SW480 (cell line): ENCODE measurements at places on chromosomes 13 and 19.
A peak's percentile ranks its signal among the peaks of the same experiment; 100 is the strongest.

DNA sequence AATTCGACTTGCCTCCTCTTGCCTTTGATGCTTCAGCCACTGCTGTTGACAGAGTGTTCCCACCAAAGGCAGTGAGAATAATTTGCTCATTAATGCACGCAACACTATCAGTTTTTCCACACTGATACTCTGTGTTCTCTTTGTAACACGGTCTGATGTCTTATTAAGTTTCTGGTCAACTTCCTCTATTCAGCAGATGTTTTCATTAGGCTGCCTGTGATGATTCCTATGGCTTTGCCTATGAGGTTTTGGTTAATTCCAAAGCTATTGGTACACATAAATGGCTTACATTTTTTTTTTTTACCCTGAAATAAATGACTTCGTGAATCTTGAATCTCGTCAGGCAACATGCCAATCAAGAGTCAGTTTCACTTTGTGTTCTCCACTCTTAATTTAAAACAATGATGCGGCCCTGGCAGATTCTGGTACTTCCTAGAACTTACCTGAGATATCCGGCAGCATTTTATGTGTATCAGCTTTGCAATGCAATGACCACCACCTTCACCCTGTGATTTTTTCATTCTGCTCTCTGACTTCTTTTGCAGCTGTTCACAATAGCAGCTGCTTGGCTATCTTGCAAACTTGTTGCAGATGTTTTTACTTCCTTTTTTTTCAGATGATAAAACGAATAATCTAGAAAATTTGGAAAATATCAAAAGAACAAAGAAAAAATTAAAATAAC is 27.5 kb upstream of the KL start:
- DNase-seq: no peak

DNA sequence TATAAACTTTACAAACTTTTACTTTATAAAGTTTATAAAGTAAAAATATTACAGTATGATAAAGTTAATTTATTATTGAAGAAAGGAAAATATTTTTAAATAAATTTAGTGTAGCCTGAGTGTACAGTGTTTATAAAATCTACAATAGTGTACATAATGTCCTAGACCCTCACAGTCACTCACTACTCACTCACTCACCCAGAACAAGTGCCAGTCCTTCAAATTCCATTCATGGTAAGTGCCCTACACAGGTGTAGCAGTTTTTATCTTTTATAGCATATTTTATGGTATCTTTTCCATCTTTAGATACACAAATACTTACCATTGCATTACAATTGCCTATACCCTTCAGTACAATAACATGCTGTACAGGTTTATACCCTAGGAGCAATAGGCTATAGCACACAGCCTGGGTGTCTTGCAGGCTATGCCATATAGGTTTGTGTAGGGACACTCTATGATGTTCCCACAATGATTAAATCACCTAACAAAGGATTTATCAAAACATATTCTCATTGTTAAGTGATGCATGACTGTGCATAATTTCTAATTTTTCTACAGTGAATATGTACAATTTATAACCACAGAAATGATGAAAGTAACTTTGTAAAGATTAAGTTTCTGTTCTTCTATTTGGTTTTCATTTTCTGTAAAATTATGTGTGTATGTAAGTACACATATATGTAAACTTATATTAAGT is 98.0 kb downstream of the SPRY2 start:
- no peak for DNase-seq

DNA sequence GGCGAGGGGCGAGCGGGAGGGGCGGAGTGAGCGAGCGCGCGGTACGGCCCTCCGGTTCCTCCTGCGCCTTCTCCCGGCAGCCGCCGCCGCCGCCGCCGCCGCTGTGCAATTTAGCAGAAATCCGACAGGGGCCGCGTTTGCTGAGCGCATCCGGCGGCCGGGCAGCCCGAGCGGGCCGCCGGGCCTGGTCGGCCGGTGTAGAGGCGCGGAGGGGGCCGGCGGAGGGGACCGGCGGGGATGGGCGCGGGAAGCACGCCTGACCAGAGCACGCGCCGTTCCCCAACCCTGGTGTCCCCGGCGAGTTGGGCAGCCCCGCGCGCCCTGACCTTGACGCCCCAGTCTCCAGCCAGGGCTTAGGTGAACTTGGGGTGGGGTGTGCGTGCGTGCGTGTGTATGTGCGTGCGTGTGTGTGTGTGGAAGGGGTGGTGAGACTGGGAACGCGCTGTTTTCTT is 144.5 kb upstream of the ZNF536 start:
- DNase-seq: peak; percentile 53

GRCh38 chr19:27972291-27973040 is 1240.5 kb downstream of the UQCRFS1 start:
- DNase-seq: peak; percentile 74

GRCh38 chr19:35318679-35319448 is 10.1 kb upstream of the CD22 start:
- DNase-seq: peak; percentile 99

DNA sequence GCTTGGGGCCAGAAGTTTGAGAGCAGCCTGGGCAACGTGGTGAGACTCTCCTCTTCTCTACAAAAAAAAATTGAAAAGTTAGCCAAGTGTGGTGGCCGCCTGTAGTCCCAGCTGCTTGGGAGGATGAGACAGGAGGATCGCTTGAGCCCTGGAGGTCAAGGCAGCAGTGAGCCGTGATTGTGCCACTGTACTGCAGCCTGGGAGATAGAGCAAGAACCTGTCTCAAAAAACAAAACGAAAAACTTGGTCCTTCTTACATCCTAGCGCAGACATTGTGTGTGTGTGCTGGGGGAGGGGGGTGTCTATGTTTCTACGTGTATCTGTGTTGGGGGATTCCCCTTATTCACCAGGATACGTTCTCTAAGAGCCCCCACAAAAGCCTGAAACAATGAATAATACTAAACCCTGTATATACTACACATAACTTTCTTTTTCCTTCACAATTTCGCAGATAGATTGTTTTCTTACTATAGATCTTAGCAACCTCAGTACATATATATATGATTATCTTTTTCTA is 7.9 kb downstream of the AXL start:
- DNase-seq: no peak

DNA sequence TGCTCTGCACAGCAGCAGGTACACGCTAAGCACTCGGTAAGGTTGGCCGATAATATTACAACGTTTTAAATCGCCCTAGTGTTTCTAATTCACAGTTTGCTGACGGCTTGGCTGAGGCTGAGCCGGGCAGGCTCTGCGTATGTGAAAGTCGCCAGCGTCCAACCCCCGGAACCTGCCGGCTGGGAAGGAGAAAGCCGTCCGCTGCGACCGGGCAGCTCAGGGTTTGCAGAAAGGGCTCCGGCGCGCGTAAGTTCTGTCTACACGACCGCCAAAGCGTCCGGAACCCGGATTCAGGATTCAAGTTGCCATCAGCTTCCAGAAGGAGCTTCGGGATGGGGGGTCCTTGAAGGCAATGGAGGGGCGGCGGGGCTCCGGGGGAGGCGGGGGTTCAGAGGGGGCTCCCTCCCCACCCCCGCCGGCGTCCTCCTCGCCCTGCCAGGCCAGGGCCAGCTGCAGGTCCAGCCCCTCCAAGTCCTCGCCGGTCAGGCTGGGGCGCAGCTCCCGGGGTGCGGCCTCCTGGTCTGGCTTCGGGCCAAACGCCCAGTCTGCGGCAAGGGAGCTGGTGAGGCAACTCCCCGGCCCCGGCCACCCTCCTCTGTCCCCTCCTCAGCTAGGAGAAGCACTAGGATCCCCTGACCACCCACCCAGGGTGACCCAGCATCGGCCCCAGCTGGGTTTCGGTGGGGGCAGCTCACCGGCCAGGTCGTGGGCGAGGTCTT is 575 bp downstream of the SMIM44 start:
- no peak for DNase-seq

GRCh38 chr13:44543369-44543768 is 32.8 kb downstream of the TSC22D1 start:
- DNase-seq: no peak

DNA sequence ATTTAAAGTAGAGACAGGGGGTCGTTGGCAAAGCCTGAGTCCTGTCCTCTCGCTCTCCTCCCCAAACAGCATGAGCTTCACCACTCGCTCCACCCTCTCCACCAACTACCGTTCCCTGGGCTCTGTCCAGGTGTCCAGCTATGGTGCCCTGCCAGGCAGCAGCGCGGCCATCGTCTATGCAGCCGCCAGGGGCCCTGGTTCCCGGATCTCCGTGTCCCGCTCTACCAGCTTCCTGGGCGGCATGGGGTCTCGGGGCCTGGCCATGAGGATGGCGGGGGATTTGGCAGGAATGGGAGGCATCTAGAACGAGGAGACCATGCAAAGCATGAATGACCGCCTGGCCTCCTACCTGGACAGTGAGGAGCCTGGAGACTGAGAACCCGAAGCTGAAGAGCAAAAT is 1117.2 kb upstream of the MIR17HG start:
- no peak for DNase-seq

GRCh38 chr13:90675129-90675528 is 672.4 kb upstream of the MIR17HG start:
- DNase-seq: no peak

DNA sequence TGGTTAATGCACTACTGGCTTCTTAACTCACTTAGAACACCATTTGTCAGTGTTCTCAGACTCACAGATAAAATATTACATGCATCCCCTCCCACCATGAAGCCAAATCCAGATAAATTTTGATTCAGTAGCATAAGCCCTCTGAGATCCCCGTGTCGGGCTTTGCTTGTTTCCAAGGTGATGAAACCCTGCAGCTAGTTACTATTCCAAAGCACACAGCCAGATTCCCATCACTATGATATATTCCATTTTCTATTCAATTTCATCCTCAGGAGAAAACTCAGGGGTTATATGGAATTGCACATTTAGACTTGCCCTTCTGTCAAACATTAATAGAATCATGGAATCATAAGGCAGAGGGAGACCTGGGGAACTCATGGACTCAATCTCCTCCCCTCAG is 9.4 kb upstream of the FAM124A start:
- DNase-seq: no peak

DNA sequence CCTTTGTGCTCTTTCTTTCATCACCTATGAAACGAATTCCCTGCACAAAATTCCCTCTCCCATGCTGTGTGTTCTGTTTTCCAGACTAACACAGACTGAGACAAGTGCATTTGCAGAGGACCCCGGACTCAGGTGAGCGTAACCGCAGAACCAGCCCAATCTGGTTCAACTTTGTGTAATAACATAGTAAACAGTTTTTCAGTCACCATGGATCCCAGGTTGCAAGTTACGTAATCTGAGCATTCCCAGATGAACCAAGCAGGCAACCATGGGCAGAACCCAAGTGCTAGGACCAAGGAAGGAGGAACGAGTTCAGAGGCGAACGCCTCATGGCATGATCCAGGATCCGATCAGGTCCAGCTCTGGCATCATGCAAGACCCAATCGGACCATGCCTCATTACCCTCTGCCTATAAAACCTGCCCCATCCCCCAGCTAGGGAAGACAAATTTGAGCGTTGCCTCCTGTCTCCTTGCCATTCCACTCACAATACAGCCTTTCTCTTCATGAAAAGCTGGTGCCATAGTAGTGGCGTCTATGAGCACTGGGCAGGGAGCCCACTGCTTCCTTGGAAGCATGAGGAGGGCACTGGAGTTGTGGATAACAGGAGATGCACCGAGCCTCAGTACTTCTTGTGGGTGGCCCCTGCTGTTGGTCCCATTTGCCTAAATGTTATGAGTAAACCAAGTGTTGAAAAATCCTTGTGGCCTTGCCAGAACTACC is 107.6 kb downstream of the ABCC4 start:
- DNase-seq: no peak
